AG20443 (cell line): ENCODE measurements at places on chromosomes 1 and 21.

- DNase-seq = no peak
Measured at GRCh38 chr1:199995096-199995685, 32.3 kb upstream of the NR5A2 start.

- peak; percentile 23 for DNase-seq
Measured at GRCh38 chr21:34592120-34592955, 22.6 kb downstream of the RCAN1 start.

- DNase-seq = no peak
Measured at GRCh38 chr1:244727871-244728474, 75.0 kb downstream of the DESI2 start.

GRCh38 chr1:234541286-234541975, 62.5 kb upstream of the TARBP1 start:
- DNase-seq = peak; percentile 32

- DNase-seq = no peak
Measured at GRCh38 chr1:213104604-213105003, 53.6 kb downstream of the RPS6KC1 start.

DNA sequence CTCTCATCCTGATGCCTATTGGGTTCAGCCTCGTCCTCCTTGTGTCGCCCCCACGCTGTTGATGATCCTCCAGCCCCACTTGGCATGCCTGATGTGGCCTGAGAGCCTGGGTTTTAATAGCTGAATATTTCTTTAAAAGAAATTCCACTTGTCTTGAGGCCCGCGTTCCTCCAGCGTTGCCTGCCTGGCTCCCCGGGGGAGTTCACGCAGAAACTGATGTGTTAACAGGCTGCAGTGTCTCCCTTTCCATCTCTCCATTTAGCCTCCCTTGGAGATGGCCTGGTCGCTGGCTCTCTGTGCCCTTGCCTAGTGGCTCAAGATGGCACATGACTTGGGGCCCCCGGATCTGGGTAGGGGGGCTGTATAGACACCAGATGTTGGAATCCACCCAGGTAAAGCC, 9.5 kb downstream of the ACTL8 start:
- no peak for DNase-seq

DNA sequence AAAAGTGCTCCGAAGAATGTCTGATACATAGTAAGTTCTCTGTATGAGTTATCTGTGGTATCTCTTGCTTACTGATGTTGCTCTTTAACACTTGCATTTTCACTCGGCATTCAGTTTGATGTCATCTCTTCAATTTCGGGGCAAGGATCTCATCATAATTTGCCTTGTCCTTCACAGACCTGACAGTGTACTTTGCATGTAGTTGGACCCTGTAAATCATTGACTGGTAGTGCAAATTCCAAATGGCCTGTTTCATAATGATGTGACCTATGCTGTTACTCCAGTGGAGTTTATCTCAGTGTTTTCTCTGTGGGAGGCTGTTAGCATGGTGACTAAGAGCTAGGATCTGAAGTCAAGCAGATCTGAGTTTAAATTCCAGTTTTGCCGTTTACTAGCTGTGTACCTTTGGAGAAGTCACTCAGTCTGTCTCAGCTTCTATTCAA, 34.2 kb upstream of the ABCD3 start:
- no peak for DNase-seq

- no peak for DNase-seq
Measured at GRCh38 chr21:40421121-40421520, 425.8 kb downstream of the DSCAM start.

DNA sequence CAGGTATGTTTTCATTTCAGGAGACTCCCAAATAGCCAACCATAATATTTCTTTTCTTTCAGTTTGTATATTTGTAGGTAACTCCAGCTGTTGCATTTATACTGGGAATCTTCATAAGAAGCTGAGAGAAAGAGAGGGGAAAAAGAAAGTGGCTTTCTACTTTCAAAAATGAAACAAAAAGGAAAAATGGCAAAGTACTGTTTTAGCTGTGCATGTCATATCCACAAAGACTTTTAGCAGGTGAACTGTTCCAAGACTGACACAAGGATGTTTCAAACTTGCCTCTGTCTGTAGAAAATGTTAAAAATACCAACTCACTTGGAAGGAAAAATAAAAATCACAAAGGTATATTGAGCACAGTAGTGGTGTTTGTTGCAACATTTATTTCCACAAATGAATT, 41.9 kb upstream of the CACYBP start:
- DNase-seq = no peak
